Smooth muscle cell of the brain vasculature (primary cell): ENCODE measurements at places on chromosomes 4 and X.

GRCh38 chr4:145153181-145153903 lies 27.0 kb downstream of the OTUD4 start:
- no peak for DNase-seq

GRCh38 chrX:101450961-101451360 lies 34.3 kb upstream of the ARMCX4 start:
- no peak for DNase-seq

DNA sequence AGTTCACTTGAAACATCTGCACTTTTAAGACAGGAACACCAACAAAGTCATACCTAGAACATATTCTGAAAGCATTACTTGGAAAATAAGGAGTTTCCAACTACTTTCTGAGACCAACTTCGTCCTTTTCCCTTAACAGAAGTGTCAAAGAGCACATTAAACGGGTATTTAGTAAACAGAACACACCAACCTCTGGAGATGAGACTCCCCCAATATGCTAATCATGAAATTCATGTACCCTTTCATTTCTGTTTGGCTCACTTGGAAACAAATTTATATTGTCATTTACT lies 69.2 kb downstream of the NOCT start:
- no peak for DNase-seq

GRCh38 chr4:75698963-75699228 lies 25.5 kb upstream of the USO1 start:
- no peak for DNase-seq

DNA sequence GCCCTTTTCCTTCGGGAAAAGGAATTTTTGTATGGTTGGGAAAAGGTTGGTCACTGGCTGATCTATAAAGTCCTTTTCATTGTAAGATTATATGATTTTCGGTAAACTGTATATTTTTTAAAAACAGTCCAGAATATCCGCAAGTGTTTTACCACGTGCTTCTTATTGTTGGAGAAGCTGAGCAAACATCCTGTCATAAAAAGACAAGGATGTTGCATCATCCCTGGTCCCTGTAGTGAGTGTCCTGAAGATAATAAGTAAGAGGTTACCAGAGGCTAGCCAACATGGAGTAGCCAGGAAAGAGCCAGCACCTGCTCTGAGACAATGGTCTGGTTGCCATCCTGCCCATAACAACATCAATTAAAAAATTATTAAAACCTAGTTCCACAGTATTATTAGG lies 5.1 kb downstream of the CXCL9 start:
- no peak for DNase-seq

DNA sequence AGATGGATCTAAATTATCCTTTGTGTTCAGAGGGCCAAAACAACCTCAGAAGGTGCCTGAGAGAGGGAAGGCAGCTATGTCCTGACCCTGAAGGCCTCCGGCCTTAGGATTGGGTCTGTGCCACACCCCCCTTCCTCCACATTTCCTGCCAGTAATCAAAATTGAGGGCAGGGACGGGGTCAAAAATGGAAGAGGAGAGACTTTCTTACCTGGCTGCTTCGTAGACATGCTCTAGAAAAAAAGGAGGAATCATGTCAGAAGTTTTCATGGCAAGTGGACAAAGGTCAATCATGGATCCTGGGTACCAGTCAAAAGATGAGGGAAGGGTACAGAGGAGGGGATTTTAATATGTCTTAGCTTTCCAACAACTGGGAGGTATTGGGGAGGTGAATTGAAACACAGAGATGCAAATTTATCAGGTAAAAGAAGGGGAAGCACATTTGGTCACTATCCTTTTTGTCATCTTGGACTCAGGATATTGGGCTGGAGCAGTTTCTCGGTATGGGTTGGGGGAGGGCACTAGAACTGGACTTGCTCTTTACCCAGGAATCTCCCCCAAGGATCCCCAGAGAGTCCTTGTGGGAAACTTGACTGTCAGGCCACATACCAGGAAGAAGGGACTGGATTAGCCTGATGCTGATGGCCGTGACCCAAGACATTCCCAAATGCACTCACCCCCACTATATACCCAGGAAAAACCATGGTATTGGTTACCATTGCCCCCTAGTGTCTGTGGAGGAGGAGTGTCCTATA lies 17.1 kb downstream of the VSIG4 start:
- no peak for DNase-seq

DNA sequence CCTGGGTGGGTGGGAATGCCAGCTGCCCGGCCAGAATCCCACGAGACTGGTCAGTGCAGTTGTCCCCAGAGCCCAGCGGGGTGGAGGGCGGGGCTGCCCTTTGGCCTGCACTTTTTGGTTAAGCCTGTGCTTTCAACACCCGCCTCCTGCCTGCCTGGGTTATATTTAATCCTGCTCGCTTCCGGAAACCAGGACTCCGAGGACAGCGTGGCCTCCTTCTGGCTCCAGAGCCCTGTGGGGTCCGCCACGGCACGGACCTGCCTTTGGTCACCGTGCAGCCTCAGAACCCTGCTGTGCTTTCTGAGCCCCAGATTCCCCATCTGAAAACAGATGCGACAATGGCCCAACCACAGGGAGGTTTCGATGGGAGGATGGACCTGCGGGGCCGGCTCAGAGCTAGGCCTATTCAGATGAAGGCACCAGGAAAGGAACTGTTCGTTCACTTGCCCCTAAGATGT lies 29.4 kb upstream of the KIAA0232 start:
- DNase-seq, result no peak
